Stimulated activated CD4-positive, alpha-beta T cell treated with anti-CD3 and anti-CD28 coated beads, Interleukin-15, amount 100 ng/mL, for 1 hour (primary cell): ENCODE measurements at places on chromosomes 6 and 20.

DNA sequence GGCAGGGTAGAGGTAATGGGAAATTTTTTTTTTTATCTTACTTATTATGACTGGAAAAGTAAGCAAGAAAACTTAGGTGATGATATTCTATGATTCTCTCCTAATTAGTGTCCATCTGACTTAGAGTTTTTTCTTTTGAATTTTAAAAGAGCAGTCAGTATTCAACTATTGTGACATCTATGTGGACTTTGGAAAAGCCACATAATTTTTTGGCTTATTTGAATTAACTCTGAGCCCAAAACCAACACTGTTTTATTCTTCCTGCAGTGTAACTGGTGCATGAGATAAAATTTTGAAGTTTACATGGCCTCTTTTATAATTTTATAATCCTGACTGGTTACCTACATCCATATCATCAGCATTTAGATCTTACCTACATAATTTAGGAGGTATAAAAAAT lies 619.7 kb downstream of the EPM2A start:
- DNase-seq: no peak

- no peak for DNase-seq
Measured at GRCh38 chr6:45427726-45428125, 50.0 kb upstream of the SUPT3H start.

GRCh38 chr6:132465530-132466485 lies 47.1 kb downstream of the STX7 start:
- no peak for DNase-seq

DNA sequence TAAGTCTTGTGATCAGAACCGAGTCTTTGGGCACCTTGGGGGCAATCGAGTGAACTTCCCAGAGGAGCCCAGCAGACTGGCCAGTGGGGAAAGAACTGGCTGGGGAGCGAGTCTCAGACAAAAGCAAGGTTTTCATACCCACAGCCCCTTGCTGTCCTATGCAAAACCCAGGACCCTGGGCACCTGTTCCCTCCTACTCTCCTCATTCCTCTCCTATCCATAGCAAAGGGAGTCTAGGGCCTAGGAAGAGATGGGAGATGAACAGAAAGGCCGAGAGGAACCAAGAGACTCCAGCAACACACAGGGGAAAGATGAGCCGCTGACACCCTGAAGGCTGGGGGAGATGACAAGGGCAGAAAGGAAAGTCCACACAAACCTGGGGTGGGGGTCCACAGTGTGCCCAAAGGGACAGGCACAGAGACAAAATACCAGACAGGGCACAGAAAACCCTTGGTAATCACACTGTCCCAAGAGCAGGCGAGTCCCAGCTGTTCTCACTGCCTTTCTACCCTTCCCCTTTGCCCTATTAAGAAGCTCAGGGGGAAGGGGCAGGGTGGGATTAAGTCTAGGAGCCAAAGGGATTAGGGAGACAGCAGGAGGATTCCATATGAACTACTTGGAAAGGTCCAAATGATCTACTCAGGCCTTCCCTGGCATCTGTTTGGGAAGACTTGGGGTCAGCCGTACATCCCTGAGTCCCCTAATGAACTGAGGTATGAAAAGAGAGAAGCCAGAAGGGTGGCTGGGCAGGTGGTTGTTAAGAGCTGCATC lies 6.5 kb downstream of the PPP1R18 start:
- DNase-seq: no peak

- no peak for DNase-seq
Measured at GRCh38 chr20:14005996-14006395, 10.7 kb downstream of the MACROD2 start.

DNA sequence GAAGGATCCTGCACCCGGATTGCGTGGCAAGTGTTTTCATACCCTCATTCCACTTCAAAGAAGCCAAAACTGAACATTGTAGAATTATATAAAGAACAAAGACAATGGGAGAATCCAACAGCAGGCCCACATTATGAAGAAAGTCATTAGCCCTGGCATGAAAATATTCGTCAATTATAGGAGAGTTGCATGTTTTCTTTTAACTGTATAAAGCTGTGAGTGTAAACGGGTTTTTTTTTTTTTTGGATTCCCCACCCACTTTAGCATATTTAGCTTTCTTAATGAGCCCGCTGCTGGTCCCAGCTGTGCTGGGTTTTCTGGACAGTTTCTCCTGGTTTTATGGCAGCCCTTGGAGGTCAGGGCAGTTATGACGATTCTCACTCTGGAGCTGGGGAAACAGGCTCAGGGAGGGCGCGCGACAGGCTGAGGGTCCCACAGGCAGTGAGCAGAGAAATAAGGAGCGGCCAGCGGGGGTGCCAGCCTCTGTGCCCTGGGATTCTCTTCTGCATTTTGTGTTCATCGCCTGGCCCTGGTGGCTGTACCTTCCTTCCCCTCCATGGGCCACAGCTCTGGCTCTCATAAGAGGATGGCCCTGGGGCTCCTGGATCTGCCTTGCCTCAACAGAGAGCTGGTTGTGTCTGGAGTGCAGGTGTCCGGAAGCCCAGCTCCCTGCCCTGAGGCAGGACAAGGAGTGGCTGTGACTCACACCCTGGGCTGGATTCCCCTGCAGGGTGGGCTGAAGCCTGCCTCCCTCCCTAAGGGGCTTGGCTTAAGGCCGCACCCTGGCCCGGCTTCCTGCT lies 24.1 kb upstream of the SULF2 start:
- no peak for DNase-seq

GRCh38 chr6:134599079-134599478 lies 281.2 kb upstream of the SGK1 start:
- no peak for DNase-seq
